ENCODE measurements at places on chromosomes 6 and 20. TPM values are rescaled to one million over a fixed set of nuclear protein-coding genes. Genes with fewer than 3 reads are reported as not detected.

FERMT1 gene
- 1.0 TPM for total RNA-seq

SCRT2 gene
- 4.3 TPM for total RNA-seq

PLN gene
- 21.1 TPM for total RNA-seq

MCCD1 gene
- total RNA-seq = not detected

NINL gene
- 44.2 TPM for total RNA-seq

RBM24 gene
- 56.3 TPM for total RNA-seq

LGSN gene
- 729 TPM for total RNA-seq

ZNF343 gene
- 25.0 TPM for total RNA-seq

RIPOR2 gene
- total RNA-seq = 23.1 TPM

HLA-DRA gene
- 40.0 TPM for total RNA-seq

ZC3H12D gene
- 1.0 TPM for total RNA-seq

TP53RK gene
- total RNA-seq = 23.3 TPM

GLP1R gene
- total RNA-seq = 0.88 TPM

RFX6 gene
- not detected for total RNA-seq

CLDN20 gene
- not detected for total RNA-seq

NTSR1 gene
- 0.33 TPM for total RNA-seq

ZNF391 gene
- 4.6 TPM for total RNA-seq

CST8 gene
- total RNA-seq = not detected

SNAP91 gene
- 68.5 TPM for total RNA-seq

All from camera-type eye (tissue), 1 donor.